ENCODE measurements at places on chromosomes 5 and 9.

GRCh38 chr5:116911074-116911473 lies 336.5 kb upstream of the SEMA6A start:
- no peak for DNase-seq

DNA sequence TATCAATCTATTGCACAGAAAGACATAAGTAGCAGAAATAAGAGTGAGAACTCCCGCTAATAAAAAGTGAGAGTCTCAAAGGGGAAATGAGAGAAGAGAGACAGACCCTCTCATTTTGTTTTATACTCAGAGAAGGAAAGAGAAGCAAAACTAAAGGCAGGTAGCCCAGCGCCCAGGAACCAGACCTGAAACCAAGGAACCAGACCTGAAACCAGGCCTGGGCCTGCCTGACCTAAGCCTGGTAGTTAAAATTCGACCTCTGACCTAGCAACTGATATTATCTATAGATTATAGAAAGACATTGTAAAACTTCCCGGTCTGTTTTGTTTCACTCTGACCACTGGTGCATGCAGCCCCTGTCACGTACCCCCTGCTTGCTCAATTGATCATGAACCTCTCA lies 134.5 kb upstream of the SEMA6A start:
- DNase-seq: no peak

GRCh38 chr5:176736301-176736930 lies 73.9 kb upstream of the UNC5A start:
- no peak for DNase-seq

- DNase-seq: no peak
Observed at GRCh38 chr9:3511551-3511950, 14.2 kb downstream of the RFX3 start.

GRCh38 chr5:131156385-131156784 lies 8.7 kb downstream of the HINT1 start:
- no peak for DNase-seq

GRCh38 chr5:159128070-159128541 lies 28.4 kb upstream of the EBF1 start:
- no peak for DNase-seq

GRCh38 chr9:137167747-137168572 lies 1.9 kb downstream of the LRRC26 start:
- peak; percentile 24 for DNase-seq

DNA sequence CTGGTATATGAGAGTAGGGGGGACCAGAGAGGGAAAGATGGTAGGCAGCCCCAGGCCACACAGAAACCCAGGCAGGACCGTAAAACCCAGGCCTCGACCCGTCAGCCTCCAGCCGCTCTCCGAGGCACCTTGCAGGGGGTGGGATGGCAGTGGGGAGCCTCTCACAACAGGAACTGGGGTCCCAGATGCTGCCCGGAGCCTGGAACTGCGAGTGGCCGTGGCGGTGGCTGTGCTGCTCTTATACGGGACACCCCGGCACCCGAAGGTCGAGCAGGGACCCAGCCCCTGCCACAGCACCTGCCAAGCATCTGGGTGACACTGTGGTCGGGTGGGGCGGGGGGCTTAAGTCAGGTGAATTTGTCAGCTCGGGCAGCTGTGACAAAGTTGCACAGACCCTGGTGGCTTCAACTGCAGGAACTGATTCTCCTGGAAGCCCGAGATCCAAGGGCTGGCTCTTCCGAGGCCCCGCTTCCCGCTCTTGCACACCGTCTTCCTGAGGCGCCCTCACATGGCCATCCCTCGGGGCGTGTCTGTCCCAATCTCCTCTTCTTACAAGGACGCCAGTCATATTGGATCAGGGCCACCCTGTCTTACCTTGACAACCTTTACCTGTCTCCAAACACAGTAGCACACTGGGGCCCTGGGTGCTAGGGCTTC lies 47.6 kb upstream of the EGFL7 start:
- DNase-seq: no peak

DNA sequence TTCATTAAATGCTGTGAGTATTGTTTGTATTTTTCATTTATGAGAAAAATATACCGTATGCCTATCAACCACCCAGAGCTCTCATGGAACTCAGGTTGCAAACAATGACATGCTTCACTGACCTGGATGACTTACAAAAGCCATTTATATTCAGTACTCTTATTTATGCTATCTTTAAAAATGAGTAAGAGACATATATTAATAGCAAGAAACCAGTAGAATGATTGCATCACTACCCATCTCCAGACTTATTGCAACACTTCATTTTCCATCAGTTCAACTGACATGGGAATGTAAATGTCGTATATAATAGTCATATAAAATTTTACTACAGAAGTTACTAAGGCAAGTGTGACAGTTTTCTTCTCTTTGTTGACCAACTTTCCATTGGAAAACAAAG lies 69.1 kb downstream of the OTP start:
- no peak for DNase-seq

- DNase-seq: no peak
Observed at GRCh38 chr9:79555474-79556089, 16.2 kb upstream of the TLE4 start.

- DNase-seq: no peak
Observed at GRCh38 chr5:71600783-71601182, 13.6 kb downstream of the MCCC2 start.

GRCh38 chr5:36569491-36569890 lies 36.9 kb upstream of the SLC1A3 start:
- DNase-seq: no peak

GRCh38 chr5:53777864-53778618 lies 217.6 kb downstream of the NDUFS4 start:
- no peak for DNase-seq

DNA sequence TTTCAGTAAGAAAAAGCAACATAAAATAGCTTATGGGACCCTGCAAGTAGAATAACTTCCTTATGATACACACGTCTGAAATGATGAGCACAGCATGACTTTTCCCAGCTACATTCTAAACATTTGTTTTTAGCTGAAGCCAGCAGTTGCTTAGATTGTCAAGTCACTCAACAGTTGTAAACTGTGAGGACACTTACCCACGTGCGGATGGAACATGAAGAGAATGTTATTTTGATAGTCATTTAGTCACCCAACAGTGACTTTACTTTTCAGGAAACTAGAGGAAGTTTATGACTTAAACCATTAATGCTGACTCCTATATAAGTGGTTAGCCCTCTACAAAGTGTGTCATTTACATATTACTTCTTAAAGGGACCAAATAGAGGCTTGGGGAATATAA lies 3.0 kb downstream of the HACD4 start:
- no peak for DNase-seq

- DNase-seq: no peak
Observed at GRCh38 chr9:134314039-134314949, 12.0 kb upstream of the RXRA start.

DNA sequence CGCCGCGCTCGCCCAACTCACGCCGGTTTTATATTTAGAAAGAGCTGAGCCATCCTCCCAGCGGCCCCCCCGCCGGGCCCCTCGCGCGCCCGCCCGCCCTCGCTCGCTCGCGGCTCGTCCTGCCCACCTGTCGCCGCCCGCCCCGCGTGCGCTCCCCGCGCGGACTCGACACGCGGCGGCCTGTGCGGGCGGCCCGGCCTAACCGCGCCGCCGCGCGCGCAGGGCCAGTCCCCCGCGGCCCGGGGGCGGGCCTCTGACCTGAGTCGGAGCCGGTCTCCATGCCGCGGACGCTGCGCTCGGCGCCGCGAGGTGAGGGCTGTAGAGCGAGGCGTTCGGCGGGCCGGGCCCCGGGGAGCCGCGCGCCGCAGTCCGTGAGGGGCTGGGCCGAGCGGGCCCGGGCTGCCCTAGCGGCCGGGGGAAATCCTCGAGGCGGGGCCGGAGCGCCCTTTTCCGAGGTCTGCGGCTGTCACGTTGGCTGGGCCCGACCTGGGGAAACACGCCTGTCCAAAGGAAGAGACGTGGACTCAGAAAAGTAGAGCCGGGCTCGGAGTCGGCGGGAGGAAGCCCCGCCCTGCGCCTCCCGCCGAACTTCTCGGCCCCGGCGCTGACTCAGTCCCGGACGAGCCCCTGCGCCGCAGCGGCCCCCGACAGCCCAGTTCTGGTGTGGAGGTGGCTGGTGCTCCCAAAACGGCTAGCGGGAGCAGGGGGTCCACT lies at the start of gene ECPAS:
Gene ECPAS (minus strand): TSS at position 526 of the 714 bp plus-strand sequence. CDS start 11,465 bp downstream, outside the sequence.
- peak; percentile 65 for DNase-seq

- no peak for DNase-seq
Observed at GRCh38 chr5:65981548-65981947, 55.2 kb downstream of the ERBIN start.

- DNase-seq: peak; percentile 58
Observed at GRCh38 chr5:149221326-149221725, 50.3 kb upstream of the AFAP1L1 start.

DNA sequence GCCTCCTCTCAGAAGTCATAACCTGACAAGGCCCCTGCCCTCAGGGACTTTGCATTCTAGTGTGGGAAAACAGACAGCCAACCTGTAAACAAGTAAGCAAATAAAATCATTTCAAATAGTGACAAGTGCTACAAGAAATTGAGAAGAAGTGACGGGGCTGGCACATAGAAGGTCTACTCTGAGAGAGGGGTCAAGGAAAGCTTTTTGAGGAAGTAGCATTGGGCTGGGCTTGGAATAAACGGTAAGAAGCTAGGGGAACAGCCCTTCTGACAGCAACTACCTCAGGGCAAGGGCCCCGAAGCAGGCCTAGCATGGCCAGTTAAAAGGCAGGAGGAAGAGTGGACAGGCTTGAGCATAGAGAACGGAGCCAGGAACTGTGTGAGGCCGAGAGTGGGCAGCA lies 4.8 kb upstream of the SLC2A8 start:
- DNase-seq: no peak

- no peak for DNase-seq
Observed at GRCh38 chr5:151024440-151025249, 4.3 kb downstream of the GPX3 start.

GRCh38 chr9:135014311-135015010 lies 73.0 kb upstream of the OLFM1 start:
- no peak for DNase-seq

GRCh38 chr5:9615331-9615730 lies 14.8 kb downstream of the TAS2R1 start:
- no peak for DNase-seq

DNA sequence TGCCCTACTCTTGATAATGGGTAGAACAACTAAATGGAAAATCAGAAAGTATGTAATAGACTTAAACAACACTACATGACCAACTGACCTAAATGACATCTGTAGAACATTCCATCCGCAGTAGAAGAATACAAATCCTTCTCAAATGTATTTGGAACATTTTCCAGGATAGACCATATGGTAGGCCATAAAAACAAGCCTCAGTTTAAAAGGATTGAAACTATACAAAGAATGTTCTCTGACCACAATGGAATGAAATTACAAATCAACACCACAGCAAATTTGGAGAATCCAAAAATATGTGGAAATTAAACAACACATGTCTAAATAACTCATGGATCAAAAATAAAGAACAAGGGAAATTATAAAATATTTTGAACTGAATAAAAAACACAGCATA lies 189.2 kb downstream of the NDUFS4 start:
- no peak for DNase-seq

- no peak for DNase-seq
Observed at GRCh38 chr5:145983446-145983845, 47.1 kb downstream of the SH3RF2 start.

DNA sequence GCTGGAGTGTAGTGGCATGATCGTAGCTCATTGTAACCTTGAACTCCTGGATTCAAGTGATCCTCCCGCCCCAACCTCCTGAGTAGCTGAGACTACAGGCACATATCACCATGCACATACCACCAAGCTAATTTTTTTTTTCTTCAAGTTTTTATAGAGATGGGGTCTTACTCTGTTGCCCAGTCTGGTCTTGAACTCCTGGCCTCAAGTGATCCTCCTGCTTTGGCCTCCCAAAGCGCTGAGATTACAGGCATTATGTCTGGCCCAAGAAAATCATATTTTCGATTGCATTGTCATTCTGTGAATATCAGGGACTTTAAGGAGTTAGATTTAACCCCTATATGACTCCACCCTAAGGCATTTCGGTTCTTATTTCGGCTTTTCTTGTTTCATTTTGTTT lies 116.6 kb downstream of the VPS13A start:
- DNase-seq: no peak

GRCh38 chr9:14222149-14222835 lies 91.6 kb downstream of the NFIB start:
- no peak for DNase-seq

- peak; percentile 69 for DNase-seq
Observed at GRCh38 chr5:169067751-169068173, 233.2 kb downstream of the SLIT3 start.

DNA sequence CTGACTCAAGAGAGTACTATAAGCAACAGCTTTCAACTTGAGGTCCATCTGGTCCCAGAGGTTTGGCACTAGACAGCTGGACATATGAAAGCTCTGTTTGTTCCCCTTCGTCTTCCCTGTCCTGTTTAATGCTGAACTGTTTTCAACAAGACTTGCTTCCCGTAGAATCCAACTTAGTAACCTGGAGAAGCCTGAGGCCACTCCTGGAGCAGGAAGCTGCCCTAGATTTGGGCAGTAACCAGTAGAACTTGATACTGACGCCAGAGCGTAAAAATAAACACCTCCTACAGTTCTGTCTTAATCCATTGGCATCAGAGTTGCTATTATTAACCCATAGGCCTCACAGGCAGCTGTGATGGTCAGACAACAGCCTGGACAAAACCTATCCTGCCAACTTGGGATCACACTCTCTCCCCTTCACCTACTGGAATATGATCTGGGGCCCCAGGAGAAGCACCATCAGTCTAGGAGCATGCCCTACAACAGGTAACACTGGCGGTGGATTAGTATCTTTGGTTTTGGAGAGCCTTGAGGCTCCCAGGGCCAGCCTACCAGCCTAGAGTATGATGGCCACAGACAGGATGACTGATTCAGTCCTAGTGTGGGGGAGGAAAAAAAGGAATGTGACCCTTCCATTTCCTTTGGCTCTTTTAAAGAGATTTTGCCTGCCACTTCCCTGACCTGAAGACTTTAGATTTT lies 29.2 kb downstream of the RUSC2 start:
- DNase-seq: no peak

GRCh38 chr9:83965350-83966208 lies 14.4 kb downstream of the HNRNPK start:
- no peak for DNase-seq

DNA sequence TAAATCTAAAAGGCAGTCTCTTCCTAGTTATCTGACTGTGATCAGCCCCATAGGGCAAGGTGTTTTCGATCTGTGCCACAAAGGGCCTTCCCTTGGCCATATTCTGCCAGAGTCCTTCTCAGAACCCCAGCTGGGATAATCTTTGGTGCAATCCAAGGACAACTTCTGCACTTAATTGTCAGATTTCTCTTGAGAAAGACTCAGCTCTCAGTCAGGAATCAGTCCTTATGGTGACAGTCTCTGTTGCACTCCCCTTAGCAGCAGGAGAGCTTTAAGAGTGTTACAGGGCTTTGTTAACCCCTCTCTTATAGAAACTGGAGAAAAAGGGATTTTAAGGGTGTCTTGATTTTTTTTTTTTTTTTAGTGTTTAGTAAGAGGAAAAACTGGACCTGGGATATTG lies 15.4 kb upstream of the RFX3 start:
- no peak for DNase-seq

DNA sequence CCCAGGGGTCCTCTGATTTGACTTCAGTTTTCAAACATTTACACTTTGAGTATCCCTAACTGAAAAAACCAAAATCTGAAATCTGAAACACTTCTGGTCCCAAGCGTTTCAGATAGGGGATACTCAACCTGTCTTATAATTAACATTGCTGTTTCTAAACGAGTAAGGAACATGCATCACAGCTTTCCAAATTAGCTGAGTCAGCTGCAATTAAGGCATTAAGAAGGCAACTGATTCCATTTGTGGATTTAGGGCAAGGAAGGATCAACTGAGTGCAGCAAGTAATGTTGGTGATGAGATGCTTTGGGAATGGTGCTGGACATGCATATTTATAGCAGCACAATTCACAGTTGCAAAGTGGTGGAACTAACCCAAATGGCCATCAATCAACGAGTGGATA lies 168.6 kb downstream of the ACER2 start:
- no peak for DNase-seq

All from right lung (tissue), 10 donors.